ENCODE measurements at places on chromosomes 12 and 14. TPM values are rescaled to one million over a fixed set of nuclear protein-coding genes. Genes with fewer than 3 reads are reported as not detected.

- no peak for DNase-seq
Observed at GRCh38 chr12:57623385-57623784, 9.6 kb downstream of the B4GALNT1 start.

GRCh38 chr14:75658957-75659356 is 1.7 kb downstream of the ERG28 start:
- DNase-seq = no peak

GRCh38 chr14:64715628-64716412 is 11.6 kb downstream of the PLEKHG3 start:
- DNase-seq = no peak

The ZDHHC22 gene
- total RNA-seq = not detected

GRCh38 chr12:58026897-58027891 is 85.8 kb downstream of the ATP23 start:
- no peak for DNase-seq

The WNT5B gene
- 0.22 TPM for total RNA-seq

The STRN3 gene
- total RNA-seq = 19.7 TPM

The CLECL1 gene
- 11.5 TPM for total RNA-seq

The NOS1 gene
- not detected for total RNA-seq

The C3AR1 gene
- total RNA-seq = 0.79 TPM

The WIF1 gene
- total RNA-seq = not detected

DNA sequence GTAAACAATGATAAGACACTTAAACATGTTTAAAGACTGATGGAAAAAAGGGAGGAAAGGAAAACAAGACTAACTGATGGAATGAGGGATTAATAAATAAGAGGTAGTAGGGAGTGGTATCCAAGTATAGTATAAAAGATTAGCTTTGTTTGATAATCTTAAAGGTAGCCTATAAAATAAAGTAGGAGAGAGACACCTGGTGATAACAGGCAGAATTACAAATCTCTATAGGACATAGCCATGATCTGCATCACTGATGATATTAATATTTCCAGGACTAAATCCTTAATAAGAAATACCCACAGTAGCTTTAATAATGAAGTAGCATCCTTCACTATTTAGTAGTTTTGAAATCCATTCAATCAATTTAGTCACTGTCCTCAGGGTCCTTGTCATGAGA is 30.4 kb downstream of the DLGAP5 start:
- no peak for DNase-seq

DNA sequence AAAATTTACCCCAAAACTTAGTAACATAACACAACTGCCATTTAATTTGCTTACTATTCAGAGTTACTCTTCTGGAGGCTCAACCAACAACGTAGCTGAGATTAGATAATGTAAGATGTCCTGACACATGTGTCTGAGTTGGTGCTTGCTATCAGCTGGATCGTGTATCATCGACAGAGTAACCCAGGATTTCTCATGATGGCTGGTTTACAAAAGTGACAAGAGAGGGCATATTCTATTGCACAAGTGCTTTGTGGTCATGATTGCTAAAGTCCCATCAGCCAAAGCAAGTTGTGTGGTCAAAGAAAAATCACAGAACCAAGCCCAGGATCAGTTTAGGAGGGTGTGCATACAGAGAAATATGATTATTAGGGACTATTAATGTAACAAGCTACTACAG is 73.4 kb downstream of the CAPZA3 start:
- no peak for DNase-seq

GRCh38 chr14:95049952-95050351 is 107.4 kb downstream of the DICER1 start:
- no peak for DNase-seq

DNA sequence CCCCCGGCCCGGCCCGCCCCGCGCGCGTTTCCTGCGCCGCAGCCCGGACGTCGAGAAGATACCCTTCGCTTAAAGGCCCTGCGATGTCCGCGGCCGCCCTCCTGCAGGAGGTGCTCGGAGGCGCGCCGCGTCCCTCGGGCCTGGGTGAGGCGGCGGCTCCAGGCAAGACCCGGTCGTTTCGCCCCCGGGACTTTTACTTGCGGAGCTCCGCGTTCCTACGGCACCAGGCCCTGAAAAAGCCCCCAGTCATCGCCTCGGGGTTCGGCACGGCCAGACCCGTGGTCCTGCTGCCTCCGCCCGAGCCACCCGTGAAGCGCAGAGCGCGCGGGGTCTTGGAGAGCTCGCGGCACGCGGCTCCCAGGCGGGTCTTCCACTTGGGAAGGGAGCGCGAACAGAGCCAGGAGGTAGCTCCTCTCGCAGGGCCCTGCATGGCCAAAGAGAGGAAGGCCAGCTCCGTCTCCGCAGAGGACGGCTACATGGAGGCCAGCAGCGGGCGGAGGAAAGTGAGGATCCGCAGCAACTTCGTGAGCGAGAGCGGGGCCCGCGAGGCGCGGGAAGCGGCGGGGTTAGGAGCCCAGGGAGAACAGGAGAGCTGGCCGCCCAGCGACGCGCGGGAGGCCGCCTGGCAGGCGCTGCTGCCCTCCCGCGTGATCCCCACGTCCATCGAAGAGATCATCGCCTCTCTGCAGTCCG is 26.9 kb downstream of the TTC6 start:
- no peak for DNase-seq

GRCh38 chr14:62921466-62921865 is 123.8 kb downstream of the KCNH5 start:
- no peak for DNase-seq

The CLEC4A gene
- not detected for total RNA-seq

DNA sequence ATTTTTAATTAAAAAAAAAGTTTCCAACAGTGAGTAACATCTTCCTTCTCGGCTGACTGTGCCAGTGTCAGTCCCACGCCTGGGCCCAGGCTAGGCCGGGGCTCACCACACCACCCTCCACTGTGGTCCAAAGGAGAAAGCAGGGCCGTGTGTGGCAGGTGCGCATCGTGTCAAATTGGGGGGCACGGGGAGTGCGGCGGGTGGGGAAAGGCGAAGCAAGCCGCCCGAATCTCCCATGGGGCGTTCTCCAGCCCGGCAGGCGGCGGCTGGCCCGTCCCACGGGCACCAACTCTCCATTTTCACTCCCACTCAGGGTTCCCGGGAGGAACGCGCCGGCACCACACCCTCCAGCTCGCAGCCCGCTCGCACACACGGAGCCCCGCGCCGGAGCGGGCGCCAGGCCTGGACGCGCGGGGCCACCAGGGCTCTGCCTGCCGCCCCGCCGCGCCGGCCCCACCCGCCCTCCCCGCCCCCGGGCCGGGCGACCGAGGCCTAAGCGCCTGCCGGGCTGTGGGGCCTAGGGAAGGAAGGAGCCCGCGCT is 604 bp downstream of the EEA1 start:
- peak; percentile 82 for DNase-seq

DNA sequence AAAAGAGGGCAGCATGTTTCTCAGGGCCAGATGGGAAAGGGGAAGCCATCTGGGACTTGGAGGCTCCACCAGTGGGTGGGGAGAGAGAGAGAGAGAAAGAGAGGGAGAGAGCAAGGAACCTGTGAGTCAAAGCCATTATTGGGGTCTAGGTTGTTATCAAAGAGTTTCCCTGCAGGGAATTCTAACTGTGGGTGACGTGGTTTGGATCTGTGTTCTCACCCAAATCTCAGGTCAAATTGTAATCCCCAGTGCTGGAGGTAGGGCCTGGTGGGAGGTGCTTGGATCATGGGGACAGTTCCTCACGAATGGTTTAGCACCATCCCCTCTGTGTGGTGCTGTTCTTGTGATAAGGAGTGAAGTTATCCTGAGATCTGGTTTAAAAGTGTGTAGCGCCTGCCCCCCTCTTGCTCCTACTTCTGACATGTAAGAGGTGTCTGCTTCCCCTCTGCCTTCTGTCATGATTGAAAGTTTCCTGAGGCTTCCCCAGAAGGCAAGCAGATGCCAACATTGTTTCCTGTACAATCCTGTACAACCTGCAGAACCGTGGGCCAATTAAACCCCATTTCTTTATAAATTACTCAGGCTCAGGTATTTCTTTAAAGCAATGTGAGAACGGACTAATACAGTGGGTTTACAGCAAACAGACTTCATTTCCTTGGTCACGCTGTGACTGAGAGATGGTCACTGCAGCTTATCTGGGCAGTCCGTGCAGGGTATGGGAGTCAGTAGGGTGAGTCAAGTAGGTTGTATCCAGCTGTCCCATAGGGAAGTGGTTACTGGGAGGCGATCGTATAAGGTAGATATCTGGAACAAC is 52.4 kb downstream of the CCDC91 start:
- DNase-seq = no peak

- no peak for DNase-seq
Observed at GRCh38 chr14:90553921-90554336, 157.1 kb downstream of the CALM1 start.

- no peak for DNase-seq
Observed at GRCh38 chr14:65482757-65483438, 70.4 kb downstream of the FUT8 start.

GRCh38 chr14:56244138-56244789 is 126.1 kb downstream of the PELI2 start:
- no peak for DNase-seq

DNA sequence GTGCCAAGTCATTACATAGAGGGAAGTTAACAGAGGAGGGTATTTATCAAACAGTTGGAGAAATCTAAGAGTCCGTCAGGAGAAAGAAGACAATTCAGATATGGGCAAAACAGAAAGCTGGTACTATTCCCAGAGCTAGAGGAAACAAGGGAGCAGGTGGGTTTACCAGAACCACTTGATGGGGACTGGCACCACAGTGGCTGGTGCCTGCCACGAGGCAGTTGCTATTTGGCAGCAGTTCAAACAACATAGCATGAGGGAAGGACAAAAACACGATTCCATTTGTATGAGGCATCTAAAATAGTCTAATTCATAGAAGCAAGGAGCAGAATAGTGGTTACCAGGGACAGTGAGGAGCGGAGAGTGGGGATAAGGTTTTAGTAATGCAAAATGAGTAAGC is 24.6 kb upstream of the KLRD1 start:
- DNase-seq = no peak

GRCh38 chr12:124797321-124797720 is 66.3 kb downstream of the SCARB1 start:
- no peak for DNase-seq

GRCh38 chr12:53492188-53492587 is 7.1 kb downstream of the MAP3K12 start:
- no peak for DNase-seq

Data from activated T-cell treated with anti-CD3 and anti-CD28 coated beads, Interleukin-2, amount 50 U/mL, for 72 hours (primary cell).